Activated CD4-positive, alpha-beta T cell treated with anti-CD3 and anti-CD28 coated beads, Interleukin-2, amount 10 ng/mL, durations not matched to agents 24 days and 14 days (primary cell): ENCODE measurements at places on chromosomes 1 and 21.

DNA sequence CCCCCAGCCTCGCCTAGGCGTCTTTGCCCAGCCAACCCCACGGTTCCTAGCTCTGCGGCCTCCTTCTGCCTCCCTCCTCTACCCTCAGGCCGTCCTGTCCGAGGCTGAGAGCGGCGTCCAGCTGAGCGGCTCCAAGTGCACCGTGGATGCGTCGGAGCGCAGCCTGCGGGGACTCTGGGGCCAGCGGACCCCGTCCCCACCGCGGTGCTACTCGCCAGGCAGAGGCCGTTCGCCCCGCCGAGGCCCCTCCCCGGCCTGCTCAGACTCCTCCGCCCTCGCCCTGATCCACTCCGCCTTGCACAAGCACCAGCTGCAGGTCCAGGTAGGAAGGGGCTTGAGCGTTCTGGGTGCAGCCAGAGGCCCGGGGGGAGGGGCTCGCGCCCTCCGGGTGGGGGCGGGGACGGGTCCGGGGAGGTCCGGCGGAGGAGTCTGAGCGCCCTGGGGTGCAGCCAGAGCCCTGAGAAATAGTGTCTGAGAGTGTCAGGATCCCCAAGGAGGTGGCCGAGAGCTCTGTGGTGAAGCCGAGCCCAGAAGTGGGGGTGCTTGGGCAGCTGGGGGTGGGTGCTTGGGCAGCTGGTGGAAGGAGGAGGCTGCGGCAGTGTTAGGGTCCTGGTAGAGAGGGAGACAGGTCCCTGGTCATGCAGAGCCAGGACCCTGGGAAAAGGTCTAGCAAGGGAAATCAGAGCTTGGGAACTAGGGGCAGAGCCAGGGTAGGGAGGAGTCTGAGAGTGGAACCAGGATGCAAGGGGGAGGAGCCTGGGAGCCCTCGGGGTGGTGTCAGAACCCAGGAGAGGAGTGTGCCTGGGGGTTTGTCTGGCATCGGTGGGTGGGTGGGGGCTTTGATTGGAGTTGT is 3.2 kb upstream of the NBPF3 start:
- no peak for DNase-seq

- no peak for DNase-seq
Observed at GRCh38 chr21:15749082-15749860, 19.5 kb downstream of the USP25 start.

DNA sequence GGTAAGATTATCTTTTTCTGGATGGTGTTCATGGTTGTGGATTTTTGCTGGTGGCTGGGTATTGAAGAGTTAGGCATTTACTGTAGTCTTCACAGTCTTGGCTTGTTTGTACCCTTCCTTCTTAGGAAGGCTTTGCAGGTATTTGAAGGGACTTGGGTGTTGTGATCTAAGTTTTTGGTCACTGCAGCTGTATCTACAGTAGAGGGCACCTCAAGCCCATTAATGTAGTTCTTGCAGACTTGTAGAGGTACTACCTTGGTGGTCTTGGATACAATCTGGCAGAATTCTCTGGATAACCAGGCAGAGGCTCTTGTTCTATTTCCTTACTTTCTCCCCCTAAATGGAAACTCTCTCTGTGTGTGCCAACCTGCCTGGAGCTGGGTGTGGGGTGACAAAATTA is 155.8 kb upstream of the BRINP3 start:
- DNase-seq, result no peak

- no peak for DNase-seq
Observed at GRCh38 chr1:174204697-174205308, 45.5 kb downstream of the RABGAP1L start.

GRCh38 chr21:36127977-36128376 is 6.9 kb upstream of the CBR3 start:
- DNase-seq, result no peak
